Stimulated activated CD8-positive, alpha-beta memory T cell treated with anti-CD3 and anti-CD28 coated beads, Interleukin-4, amount 100 ng/mL, for 1 hour (primary cell): ENCODE measurements at places on chromosomes 6 and 20.

DNA sequence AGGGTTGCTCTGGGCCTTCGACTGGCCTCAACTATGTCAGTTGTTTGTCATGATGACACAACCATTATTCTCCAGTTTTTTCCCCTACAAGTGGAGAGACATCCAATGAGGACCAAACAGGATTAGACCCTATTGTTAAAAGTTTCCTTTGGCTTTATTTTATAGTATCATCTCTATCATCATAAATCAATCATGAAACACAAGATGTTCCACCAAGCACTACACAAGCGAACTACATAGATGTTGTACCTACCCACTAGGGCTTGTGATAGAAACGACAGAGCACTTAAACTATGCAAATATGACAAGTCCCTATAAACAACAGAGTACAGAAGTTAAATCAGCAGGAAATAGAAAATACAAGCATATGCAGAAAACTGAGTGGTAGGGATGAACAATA is 422.5 kb upstream of the MARCKS start:
- DNase-seq, result no peak

GRCh38 chr6:150275489-150275888 is 93.3 kb upstream of the IYD start:
- DNase-seq, result no peak

GRCh38 chr6:112360498-112360897 is 13.4 kb downstream of the RFPL4B start:
- no peak for DNase-seq

- no peak for DNase-seq
These were observed 646.7 kb upstream of the PTCHD4 start for GRCh38 chr6:48757661-48758060.

DNA sequence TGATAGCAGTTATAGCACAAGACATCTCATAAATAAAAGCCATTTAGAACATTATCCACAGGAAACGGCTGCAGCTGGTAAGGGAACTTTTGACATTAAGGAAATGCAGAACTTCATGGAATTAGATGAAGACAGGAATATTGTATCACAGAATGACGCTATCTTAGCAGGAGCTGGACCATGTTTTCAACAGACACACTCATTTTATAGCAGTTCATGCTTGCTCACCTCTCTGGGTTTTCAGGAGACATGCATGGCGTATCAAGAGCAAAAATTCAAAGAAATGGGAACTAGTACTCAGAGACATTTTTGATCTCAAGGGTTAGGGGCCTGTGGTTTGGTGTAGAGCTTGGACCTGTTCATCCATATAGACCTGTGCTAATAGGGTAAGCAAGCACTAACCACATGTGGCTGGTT is 125.0 kb downstream of the FYN start:
- DNase-seq, result no peak

GRCh38 chr20:31751126-31751525 is 12.0 kb downstream of the TPX2 start:
- no peak for DNase-seq

DNA sequence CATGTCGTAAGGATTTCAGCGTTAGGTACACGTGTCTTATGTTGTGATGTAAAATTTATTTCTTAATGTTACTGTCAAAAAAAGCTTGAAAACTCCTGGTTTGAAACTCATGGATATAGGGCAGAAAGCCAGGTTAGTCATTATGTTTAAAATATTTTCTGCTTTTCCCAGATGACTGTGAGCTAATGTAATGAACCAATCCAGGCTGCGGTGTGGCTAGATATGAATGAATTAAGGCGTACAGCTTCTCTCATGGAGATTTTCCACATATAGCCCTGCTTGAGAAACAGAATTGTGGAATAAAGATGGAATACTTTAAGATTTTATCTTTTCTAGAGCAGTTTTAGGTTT is 80.3 kb upstream of the STMND1 start:
- no peak for DNase-seq

- no peak for DNase-seq
These were observed 33.3 kb downstream of the LRP11 start for GRCh38 chr6:149830731-149831307.

- DNase-seq, result no peak
These were observed 1.0 kb downstream of the TRERF1 start for GRCh38 chr6:42450477-42451332.

- no peak for DNase-seq
These were observed 187.5 kb upstream of the MARCKS start for GRCh38 chr6:113669606-113670005.

GRCh38 chr20:25686081-25687067 is 10.3 kb downstream of the ZNF337 start:
- no peak for DNase-seq

- DNase-seq, result no peak
These were observed 80.2 kb downstream of the MLIP start for GRCh38 chr6:54191461-54191860.

DNA sequence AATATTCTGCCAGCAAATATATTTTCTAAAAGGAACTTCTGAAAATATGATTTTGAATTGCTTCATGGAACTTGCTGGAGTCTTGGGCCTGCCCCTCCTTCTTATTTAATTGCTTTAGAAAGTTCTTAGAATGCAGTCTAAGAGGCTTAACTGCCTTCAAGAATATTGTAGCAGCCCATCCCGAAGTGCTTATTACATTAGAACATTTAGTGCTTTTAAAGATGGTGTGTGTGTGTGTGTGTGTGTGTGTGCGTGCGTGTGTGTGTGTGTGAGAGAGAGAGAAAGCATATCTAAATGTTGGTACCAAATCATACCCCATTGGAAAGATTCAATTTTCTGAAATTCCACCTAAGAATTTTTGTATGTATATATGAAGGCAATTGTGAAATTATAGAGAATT is 193.5 kb downstream of the SLC24A3 start:
- no peak for DNase-seq

- DNase-seq, result no peak
These were observed 1.9 kb downstream of the RRBP1 start for GRCh38 chr20:17679941-17680835.

GRCh38 chr6:124676033-124676432 is 286.2 kb upstream of the RNF217 start:
- DNase-seq, result no peak

- no peak for DNase-seq
These were observed 142.1 kb downstream of the DTNBP1 start for GRCh38 chr6:15520626-15521203.

DNA sequence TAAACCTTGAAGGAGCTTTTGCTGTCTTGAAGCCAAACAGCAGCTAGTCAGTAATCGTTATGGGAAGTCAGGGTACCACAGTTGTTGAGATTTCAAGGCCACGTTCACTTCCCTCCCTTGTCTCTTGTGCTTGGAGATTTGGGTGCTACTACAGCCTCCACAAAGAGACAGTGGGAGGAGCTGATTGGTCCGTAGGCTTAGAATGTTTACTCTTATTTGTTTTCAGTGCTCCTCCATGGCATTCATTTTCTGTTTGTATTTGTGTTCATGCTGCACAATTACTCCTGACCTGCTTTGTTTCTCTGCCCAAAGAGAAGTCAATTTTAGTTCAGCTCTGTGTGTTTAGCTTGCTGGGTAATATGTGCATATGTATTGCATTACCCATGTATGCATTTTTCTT is 147.7 kb downstream of the PRL start:
- DNase-seq, result no peak

GRCh38 chr6:150195996-150196417 is 53.2 kb downstream of the PPP1R14C start:
- DNase-seq, result no peak

DNA sequence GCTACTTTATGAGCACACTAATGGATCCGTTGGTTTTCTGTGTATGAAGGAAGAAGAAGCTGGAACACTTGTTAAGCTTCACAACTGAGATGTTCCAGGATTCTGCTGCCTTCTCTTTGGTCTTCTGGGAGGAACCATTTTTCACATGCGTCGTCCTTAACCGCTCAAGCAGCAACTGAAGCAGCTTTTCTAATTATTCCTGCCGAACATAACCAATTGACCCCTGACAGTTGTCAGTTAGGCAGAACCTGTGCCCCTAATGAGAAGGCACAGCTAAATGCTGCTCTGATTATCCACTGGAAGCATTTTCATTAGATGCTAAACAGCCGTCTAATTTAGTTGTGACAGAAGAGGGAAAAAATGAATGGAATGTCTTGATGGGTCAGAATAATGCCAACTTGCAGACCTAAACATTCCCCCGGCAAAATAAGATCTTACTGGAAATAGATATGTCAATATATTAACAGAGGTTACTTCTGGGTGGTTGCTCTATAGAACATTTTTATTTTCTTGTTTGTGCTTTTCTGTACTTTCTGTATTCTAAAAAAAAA is 85.0 kb upstream of the SMLR1 start:
- no peak for DNase-seq

DNA sequence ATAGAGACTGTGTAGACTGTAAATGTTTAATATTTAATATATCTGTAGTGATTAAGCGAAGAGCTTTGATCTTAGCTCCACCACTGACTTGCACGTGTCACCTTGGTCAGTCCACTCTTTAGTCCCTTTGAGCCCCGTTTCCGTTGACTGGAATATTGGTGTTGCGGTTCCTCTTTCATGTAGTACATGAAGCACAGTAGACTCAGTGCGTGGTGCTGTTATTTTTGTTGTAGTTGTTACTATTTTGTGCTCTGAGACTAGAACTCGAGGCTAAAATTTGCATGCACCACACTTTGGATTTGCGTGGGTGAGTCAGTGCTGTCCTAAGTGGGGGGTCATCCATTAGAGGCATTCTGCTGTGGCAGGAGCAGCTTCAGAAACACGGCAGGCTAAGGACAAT is 291.4 kb downstream of the QKI start:
- no peak for DNase-seq

DNA sequence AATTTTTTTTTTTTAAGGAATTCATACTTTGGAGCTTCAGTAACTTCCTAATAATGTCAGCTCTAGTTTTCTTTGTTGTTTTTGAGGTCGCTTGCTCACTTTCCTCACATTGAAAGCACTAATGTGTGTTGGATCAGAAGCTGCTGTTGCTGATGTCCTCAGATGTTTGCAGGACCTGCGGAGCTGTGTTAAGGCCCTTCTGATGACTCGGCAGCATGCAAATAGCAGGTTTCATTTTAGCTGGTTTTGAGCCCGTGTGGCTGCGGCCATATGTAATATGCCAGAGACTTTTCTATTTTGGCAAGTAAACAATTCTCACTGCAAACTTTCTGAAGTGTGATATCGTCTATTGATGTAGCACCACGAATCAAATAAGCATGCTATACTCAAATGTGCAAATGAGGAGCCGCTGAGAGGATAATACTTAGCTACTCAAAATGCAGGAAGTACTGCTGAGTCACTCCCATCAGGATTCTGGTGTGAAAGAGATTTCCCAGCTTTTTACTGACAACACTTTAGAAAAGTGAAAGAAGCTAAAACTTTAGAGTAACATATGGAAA is 187.8 kb downstream of the SASH1 start:
- DNase-seq, result no peak

DNA sequence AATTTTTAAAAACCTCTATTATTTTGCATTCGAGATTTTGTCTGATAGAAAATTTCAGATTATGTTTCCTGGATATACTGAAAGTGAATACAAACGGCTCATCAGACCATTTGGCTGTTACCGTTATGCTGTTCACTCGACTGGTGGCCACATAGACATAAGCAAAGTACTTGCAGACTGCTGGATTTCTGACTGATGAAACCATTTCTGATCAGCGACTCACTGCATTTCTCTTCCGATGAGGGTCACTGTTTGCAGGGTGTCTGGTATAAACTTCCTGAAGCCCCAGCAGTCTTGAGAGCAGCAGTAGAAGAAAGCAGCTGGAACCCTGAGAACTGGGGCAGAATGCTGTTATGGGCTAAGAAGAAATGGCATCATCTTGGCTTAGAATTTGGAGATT is 17.7 kb downstream of the SNX9 start:
- DNase-seq, result no peak

DNA sequence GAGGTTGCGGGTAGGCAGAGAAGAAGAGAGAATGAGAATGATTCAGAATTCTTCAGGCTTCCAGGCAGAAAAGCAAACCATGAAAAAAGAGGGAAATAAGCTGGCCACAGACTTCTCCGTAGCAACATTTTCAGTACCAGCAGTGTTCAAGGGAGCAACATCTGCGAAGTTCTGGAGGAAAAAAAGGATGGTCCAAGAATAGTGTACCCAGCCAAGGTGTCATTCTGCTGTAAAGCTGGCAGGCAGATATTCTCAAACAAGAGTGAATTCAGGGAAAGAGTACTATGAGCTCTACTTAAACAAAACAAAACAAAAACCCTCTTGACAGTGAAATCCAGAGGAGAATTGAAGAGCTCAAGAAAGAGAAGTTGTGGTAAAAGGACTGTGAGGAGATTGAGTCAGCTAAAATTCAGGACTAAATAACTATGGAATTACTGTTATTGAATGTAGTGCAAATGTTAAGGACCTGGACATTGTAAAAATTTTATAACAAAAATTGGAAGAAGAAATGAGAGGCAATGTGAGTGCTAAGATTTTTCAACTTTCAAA is 86.5 kb downstream of the ATRN start:
- no peak for DNase-seq

- peak; percentile 55 for DNase-seq
These were observed at the start of gene SOD2 for GRCh38 chr6:159693128-159693893. SOD2 (minus strand) TSS chr6:159693241; CDS start chr6:159693167, 74 bp downstream.

DNA sequence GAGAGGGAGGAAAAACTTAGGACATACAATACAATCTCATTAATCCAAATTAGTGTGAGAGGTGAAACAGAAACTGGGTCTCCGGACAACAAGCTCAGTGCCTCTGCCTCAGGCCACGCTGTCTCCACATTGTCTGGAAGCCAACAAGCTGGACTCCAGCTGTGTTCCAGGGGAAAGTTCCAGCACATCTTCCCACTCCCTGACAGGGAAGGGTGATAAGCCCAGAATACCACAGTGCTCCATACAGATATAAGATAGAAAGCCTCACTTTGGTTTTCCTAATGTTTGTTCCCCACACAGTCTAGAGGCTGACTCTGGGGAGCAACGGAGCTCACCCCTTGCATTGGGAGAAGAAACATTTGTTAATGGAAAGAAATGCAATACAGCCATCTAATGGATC is 117.1 kb upstream of the SPTLC3 start:
- no peak for DNase-seq

GRCh38 chr6:148890652-148891404 is 144.0 kb downstream of the UST start:
- DNase-seq, result no peak

DNA sequence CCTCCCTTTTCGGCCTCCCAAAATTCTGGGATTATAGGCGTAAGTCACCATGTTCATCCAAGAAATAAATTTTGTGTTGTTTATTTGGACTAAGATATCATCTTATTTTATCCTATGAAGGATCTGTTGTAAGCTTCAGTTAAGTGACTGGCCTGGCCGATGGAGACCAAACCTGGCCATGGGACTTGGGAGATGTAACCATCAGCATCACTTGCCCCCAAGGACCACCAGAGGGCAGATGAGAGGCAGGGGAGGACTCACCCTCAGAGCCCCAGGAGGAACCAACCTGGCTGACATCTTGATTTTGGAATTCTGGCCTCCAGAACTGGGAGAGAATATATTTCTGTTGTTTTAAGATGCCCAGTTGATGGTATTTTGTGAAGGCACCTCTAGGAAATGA is 266.7 kb downstream of the CDH26 start:
- no peak for DNase-seq
